ENCODE measurements at places on chromosomes 3 and 15.

DNA sequence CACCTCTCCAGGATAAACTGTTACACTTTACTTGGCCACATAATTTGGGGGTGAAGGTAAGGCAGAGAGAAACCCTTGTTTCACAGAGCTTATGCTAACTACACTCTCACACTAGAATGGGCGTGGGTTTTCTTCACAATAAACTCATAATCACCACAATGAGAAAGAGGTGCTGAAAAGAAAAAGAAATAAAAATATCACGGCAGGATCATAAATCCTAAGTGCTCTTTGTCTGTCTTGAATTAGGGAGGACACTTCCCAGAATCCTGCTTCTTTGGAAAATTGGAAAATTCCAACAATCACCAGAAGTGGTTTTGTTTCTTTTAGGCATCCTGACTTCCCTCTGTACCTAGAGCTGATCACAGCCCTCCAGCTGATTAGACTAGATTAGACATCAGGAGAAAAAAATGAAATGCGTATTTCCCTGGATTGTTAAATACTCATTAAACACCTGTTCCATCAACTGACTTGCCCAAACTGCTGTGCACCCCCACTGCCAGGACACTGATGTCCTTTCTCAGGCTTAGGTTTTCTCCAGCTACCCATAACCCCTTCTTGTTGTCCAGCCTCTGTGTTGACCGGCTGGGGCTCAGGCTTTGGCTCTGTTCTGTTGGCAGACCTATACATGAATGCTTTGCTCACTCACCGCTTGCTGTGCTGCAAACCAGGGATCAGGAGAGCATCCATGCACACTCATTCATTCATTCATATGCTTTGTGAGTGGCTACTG, 41.6 kb upstream of the ACKR4 start:
- DNase-seq: no peak

DNA sequence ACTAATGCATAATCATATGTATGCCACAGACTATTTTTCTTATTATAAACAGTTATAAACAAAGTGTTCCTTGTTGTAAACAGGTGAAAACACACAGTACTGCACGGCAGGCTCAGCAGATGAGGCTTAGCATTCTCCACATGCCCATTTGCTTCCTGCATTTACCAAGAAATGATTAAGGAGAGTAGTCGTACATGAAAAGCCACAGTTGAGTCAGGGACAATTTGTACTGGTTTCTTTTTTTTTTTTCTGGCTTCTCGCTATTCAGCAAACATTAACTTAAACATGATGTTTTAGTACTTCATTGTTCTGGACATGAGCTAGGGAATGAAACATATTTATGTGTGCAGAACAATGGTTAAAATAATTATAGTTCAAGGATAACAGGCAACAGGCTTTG, 63.4 kb downstream of the GHSR start:
- no peak for DNase-seq

DNA sequence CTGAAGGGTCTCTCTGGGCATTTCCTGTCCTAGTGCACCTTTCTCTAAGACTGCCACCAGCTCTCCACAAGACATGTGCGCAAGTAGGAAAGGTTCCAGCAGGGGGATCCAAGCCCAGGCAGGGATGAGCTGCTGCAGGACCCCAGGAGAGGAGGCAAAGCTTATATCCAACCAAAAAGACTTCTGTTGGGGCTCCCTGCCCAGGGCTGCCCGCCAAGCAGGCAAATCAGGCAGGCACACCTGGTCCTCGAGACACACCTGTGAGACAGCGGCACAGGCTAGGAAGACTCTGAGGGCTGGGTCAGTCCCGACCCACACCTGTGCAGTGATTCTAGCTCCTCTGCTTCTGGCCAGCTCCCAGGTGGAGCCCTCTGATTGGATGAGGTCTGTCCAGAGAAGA, 80.6 kb downstream of the MYLK start:
- DNase-seq: no peak

GRCh38 chr3:183766745-183767606, 58.4 kb downstream of the MAP6D1 start:
- DNase-seq: no peak

DNA sequence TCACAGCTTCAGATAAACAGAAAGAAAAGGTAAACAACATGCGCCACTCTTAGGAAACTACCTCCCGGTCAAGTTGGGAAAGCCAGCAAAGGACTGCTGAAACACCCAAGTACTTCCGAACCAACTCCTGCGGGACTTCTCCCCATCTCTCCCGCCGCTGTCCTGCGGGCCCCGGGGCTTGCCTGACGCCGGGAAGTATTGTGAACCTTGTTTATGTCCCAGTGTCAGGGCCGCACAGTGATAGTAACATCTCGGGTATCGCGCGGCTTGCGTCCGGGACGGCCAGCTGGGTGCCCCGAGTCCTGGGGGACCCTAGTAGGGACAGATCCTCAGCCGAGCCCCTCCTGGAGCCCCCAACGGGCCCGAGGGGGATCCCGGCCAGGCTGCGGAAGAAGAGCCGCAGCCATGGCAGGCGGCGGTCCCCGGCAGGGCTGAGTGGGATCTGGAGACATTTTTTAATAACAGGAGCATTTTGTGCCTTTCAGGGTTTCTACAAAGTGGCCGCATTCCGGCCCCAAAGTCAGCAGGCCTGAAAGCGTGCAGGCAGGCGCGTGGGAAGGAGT, 756 bp downstream of the CLPX start:
- DNase-seq: peak; percentile 90

- DNase-seq: no peak
Measured at GRCh38 chr3:171939578-171939977, 96.4 kb downstream of the TMEM212 start.

DNA sequence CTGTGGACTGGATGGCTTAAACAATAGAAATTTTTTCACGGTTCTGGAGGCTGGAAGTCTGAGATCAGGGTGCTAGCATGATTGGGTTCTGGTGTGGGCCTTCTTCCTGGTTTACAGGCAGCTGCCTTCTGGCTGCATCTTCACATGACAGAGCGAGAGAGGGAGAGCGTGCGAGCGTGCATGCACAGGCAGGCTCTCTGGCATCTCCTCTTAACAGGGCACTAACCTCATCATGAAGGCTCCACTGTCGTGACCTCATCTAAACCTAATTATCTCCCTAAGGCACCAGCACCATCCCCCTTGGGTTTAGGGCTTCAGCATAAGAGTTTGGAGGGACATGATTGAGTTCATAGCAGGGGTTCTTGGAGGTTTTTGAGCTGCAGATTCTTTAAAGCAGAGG, 292.0 kb upstream of the C2CD4B start:
- no peak for DNase-seq

- DNase-seq: no peak
Measured at GRCh38 chr15:40310001-40310959, 2.5 kb upstream of the PLCB2 start.

- DNase-seq: no peak
Measured at GRCh38 chr3:57226176-57226575, 1.4 kb upstream of the APPL1 start.

- DNase-seq: no peak
Measured at GRCh38 chr3:69791919-69792399, 52.7 kb downstream of the MITF start.

DNA sequence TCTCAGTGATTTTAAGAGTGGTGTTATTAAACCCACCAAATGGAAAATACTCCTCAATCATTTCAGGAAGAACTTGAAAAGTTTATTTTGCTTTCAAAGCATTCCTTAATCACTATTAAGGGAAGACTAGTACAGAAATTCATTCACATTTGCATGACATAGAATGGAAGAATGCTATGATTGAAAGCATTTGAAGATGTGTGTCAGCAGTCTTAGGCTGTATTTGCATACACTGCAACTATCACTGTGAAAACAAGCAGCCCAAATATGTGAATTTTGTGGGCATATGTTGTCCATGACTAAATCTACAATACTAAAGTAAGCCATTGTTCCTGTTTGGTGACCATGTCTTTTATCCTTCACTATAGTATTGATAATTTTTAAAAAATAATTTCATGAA, 95.8 kb downstream of the CNTN3 start:
- no peak for DNase-seq

- no peak for DNase-seq
Measured at GRCh38 chr3:59304296-59304695, 254.5 kb upstream of the CFAP20DC start.

DNA sequence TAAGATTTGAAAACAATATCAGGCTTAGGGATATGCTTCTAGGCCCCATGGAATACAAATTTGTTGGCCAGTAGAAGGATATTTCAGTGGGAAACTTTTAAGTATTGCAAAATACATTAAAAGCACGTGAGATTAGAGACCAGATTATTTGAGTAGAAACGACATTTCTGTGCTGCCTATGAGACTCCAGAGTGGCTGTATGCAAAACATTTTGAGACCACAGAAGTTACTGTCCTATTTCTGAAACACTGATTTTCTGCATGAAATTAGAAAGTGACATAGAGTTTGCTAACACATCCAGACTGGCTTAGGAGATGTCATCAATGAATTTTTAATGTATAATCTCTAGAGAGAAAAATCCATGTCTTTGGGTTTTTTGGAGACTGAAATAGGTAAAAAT, 99.8 kb downstream of the KCNH8 start:
- no peak for DNase-seq

DNA sequence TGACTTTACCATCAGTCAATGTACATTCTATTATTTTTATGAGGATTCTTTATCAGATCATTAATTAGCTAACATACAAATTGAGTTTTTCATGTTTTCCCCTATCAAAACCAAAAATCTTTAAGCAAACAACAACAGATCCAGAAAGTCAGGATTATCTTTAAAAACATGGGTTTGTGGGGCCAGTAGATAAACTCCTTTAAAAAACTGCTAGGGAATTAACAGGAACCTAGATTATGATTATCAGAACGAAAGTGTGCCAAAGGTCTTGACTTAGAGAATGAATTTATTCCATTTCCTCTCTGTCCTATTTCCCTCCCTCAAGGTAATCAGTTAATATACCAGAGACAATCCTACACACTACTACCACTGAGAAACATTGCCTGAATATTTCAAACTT, 13.2 kb upstream of the CCDC13 start:
- no peak for DNase-seq

GRCh38 chr3:143737065-143737464, 111.2 kb downstream of the SLC9A9 start:
- DNase-seq: no peak

Data from upper lobe of left lung (tissue), 6 donors.